Stimulated activated CD8-positive, alpha-beta memory T cell treated with anti-CD3 and anti-CD28 coated beads, Interleukin-4, amount 100 ng/mL, for 4 hours (primary cell): ENCODE measurements at places on chromosomes 13 and 19.

DNA sequence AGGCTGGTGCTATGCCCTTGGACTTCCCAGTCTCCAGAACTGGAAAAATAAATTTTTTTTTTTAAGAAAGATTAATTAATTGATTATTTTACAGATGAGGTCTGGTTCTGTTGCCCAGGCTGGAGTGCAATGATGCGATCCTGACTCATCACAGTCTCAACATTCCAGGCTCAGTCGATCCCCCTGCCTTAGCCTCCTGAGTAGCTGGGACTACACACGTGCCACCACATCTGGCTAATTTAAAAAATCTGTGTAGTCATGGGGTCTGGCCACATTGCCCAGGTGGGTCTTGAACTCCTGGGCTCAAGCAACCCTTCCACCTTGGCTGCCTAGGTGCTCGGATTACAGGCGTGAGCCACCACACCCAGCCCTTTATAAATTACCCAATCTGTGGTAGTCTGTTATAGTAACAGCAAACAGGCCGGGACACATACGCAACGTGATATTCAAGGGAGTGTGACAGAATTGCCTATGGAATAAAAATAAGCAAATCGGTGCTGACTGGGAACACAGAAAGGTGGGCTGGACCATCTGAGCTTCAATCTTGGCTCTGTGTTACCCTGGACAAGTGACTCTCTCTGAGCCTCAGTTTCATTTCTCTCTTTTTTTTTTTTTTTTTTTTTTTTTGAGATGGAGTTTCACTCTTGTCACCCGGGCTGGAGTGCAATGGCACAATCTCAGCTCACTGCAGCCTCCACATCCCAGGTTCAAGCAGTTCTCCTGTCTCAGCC, 42.8 kb downstream of the PIN1 start:
- DNase-seq = no peak

GRCh38 chr13:110261166-110262081, 45.5 kb downstream of the COL4A1 start:
- DNase-seq = no peak

DNA sequence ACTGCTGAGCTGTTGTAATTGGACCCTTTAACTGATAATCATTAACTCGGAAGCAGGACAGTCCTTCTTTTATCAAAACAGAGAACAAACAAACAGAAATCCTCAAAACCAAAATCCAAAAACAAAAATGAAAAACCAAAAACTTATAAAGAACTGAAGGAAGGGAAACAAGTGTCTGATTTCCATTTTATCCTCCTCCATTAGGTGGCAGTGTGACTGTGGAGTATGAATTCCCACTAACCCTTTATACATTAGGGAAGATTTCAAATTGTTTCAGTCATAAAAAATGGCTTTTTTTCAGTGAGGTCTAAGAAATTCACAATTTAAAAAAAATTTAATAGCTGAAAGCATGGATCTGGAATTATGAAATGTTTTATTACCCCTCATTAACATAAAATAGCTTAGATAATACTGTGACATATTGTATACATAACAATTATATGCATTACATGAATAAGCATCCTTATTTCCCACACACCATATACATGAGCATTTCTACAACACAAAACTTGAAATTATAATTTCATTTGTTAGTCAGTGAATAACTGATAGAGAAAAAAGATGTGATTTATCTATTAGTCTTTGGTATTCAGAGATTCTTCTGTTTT, 1074.3 kb upstream of the PCDH9 start:
- no peak for DNase-seq

GRCh38 chr19:10636304-10636972, 11.1 kb downstream of the SLC44A2 start:
- DNase-seq = no peak

DNA sequence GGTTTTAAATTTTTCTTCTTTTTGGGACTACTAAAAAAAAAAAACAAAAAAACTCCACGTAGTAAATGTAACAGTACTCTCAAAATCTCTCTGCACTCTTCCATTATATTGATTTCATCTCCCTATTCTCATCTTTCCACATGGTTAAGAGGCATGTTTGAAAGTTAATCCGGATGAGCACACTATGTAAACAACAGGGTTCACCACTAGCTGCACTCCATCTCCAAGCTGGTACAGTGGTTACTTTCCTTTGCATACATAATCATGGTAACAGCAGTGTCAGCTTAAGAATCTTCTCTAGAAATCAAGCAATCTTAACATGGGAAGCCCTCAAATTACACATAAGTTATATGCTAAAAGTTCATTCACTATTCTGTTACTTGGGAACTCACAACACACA, 92.6 kb downstream of the MIPEP start:
- DNase-seq = no peak

GRCh38 chr13:80083081-80083852, 257.7 kb downstream of the SPRY2 start:
- DNase-seq = no peak
